ENCODE measurements at places on chromosomes 4 and X. TPM values are rescaled to one million over a fixed set of nuclear protein-coding genes. Genes with fewer than 3 reads are reported as not detected.

The NXF2 gene
- 0.03 TPM for polyA plus RNA-seq

The EGF gene
- not detected for polyA plus RNA-seq

The CNOT6L gene
- polyA plus RNA-seq: 8.2 TPM

The CYBB gene
- 4.1 TPM for polyA plus RNA-seq

The IGSF1 gene
- polyA plus RNA-seq: not detected

The AFAP1 gene
- 14.0 TPM for polyA plus RNA-seq

The CDX4 gene
- not detected for polyA plus RNA-seq

The ZDHHC9 gene
- polyA plus RNA-seq: 71.0 TPM

The CFP gene
- 4.1 TPM for polyA plus RNA-seq

The MAOB gene
- 20.5 TPM for polyA plus RNA-seq

The GPC3 gene
- polyA plus RNA-seq: 14.3 TPM

The RNF212 gene
- polyA plus RNA-seq: 1.4 TPM

The MTHFD2L gene
- polyA plus RNA-seq: 6.5 TPM

The ZNF141 gene
- 26.7 TPM for polyA plus RNA-seq

The NUP62CL gene
- polyA plus RNA-seq: 1.6 TPM

The PPEF1 gene
- polyA plus RNA-seq: not detected

The SSX7 gene
- polyA plus RNA-seq: not detected

The SSX2 gene
- not detected for polyA plus RNA-seq

The CTAG2 gene
- not detected for polyA plus RNA-seq

The PRKG2 gene
- 21.6 TPM for polyA plus RNA-seq

The RASSF6 gene
- polyA plus RNA-seq: 4.1 TPM

The CCDC160 gene
- polyA plus RNA-seq: 0.06 TPM

The KIAA1210 gene
- polyA plus RNA-seq: not detected

The PHOX2B gene
- polyA plus RNA-seq: not detected

The MAGEB2 gene
- polyA plus RNA-seq: not detected

The AKAP17A gene
- polyA plus RNA-seq: 26.7 TPM

The FSTL5 gene
- not detected for polyA plus RNA-seq

The GAGE13 gene
- not detected for polyA plus RNA-seq

The SPANXB1 gene
- not detected for polyA plus RNA-seq
